ENCODE measurements at places on chromosomes 3 and 15.

- no peak for DNase-seq
Measured at GRCh38 chr3:198017090-198017489, 57.1 kb downstream of the LMLN start.

DNA sequence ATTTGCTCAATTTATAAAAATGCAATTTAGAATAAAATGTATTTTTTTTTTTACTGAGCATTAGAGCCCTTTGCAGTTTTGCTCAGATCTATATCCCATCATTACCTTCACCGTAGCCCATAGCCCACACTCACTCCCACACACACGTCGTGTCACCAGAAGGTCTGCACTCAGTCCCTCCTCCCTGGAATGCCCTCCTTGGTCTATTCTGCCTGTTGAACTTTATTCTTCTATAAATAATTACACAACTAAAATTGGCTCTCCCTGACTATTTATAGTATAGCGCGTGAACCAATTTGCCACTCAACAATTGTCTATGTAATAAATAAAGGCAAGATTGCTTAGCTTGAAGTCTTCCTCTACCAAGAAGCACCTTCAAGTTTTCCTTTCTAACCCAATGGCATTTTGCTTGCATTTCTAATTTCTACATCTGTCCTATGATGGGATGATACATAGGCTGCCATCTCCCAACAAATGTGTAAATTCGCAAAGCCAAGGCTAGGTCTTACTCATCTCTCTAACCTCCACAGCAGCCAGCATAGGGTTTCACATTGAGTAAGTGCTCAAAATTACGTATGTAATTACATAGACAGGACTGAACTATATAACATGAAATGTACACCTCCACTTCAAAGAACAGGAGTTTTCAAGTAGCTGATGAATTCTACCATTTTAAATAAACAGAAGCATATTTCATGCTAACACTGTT is 172.0 kb upstream of the HES1 start:
- no peak for DNase-seq

GRCh38 chr15:85687329-85687728 is 107.4 kb downstream of the KLHL25 start:
- no peak for DNase-seq

GRCh38 chr3:152339881-152340505 is 71.3 kb downstream of the MBNL1 start:
- DNase-seq: no peak

GRCh38 chr3:41247055-41248004 is 48.0 kb downstream of the CTNNB1 start:
- DNase-seq: peak; percentile 20

DNA sequence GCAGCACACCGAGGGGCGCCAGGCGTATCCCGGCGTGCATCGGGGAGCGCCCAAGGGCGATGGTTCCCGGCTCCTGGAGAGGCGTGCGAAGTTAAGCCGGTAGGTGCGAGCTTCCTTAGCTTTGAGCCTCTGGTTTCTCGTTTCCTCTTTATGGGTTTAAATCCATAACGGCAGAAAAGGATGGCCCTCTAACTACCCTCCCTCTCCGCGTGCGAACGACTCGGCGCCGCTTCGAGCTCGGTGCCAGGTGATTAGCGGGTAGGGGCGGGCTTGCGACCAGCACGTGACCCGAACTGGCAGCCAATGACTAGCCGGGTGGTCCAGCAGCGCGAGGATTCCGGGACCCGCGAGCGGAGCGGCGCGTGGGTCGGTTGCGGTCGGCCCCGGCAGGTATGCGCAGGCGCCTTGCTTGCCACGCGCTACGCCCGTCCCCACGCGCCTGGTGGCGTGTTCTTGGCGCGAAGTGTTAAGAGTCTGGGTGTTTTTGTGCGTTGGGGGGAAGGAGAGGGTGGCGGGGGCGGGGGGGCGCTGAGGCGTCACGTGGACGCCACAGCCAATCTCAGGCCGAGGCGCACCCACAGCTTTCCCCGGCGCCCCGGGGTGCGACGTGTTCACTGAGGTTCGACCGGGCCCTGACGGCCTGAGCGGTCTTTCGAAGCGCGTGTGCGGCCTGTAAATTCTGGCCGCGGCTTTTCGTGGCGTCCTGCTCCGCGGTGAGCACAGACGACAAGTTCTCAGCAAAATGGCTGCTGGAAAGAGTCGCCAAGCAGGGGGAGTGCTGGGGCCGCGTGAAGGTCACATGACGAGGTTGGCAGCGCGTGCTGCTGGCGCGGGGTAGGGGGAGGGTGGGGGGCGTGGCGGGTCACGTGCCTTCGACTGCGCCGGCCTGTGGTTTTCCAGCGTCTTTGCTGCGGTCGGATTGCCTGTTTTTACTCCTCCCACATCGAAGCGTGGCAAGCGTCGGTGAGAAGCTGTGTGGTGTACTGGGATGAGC is 38.7 kb upstream of the MGA start:
- DNase-seq: peak; percentile 84

GRCh38 chr15:56871185-56871584 is 47.3 kb upstream of the TCF12 start:
- DNase-seq: peak; percentile 87

- peak; percentile 26 for DNase-seq
Measured at GRCh38 chr3:29805757-29806156, 524.9 kb downstream of the RBMS3 start.

DNA sequence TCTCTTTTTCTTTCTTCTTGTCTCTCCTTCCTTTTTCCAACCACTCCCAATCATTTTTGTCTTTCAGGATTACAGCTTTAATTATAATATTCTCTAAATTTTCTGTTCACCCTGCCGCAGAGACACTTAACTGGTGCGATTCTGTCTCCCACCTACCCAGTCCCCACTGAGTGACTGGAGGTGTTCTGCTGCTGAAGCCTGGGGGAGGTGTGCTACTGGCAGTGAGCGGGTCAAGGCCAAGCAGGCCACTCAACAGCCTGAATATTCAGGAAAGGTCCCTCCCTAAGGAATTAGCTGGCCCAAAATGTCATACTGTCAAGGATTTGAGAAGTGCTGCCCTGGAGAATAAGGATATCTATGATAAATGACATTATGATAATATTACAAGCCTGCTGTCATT is 126.5 kb downstream of the GABRG3 start:
- no peak for DNase-seq

- no peak for DNase-seq
Measured at GRCh38 chr3:127067116-127067910, 84.4 kb downstream of the PLXNA1 start.

DNA sequence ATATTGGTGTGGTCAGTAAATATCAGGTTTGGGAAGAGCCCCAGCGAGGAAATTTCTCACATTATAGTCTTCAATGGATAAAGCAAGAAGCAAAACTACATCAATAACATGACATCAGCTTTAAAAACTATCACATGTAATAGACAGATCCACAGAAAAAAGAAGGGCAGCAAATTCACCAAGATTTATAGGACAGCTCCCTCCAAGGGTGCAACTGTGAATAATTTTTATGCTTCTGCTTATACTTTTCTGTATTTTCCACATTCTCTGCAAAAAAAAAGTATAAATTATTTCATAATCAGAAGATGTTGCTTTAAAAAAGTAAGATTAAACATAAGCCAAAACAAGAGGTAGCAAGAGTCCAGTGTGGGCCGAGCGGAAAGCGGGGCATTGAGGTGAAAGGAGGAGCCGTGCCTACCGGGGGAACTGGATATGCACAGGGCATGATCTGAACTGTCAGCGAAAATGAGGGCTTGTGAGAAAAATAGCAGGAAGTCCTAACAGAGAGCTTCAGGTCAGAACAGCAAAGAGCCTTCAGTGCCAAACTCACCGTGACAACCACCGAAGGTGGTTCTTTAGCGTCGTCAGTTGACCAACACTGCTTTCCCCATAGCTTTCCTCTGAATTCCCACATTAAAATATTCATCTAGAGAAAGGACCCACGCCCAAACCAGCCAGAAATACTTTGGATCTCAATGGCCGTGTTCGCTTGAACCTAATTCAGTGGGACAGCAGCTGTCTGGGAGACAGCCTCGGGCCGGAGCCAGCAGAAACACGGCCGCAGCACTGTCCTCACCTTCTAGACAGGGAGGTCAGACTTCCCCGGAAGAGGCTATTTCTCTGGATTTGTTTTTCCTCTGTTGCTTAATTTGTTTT is 59.8 kb downstream of the FAM174B start:
- DNase-seq: no peak

GRCh38 chr15:56782306-56782705 is 49.0 kb upstream of the ZNF280D start:
- DNase-seq: no peak

- no peak for DNase-seq
Measured at GRCh38 chr3:123130079-123130750, 63.4 kb downstream of the PDIA5 start.

DNA sequence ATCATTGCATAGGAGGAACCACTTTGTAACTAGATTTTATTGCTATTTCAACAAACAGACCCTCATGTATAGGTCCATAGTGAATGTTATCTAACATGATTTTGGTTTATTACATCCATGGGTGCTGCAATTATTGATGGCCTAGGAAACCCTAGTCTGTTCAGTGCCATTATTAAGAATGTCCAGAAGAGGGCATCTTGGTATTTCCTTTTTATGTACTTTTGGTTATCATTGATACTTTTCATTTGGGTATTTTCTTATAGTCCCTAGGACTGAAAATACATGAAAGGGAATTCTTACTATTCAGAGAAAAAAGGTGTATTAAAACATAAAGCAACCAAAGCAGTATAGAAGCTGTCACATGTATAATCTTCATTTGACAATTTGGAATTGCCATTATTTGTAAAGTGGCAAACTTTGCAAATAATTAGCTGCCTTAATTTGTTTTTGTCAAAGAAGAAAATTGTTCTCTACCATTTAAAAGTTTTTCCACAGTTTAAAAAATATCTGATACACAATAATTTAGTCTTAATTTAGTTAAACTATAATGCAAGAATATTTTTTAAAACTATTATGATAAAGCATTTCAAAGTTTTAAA is 48.7 kb downstream of the CNOT10 start:
- peak; percentile 32 for DNase-seq

DNA sequence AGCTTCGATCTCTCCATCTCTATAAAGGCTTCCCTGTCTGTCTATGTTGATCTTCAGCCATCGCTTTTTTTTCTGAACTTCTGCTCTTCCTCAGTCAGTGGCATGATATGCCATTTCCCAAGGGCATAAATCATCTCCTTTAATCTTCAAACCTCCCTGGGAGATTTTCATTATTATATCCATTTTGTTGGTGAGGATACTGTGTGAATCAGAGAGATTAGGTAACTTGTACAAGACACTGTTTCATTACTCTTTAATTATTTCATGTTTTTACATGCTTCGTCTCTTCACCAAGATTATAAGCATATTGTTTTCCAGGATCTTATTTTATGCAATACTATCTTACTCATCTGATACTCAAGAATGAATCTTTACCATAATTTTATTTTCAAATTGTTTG is 124.8 kb upstream of the ATP11B start:
- no peak for DNase-seq

GRCh38 chr15:79219393-79220056 is 63.0 kb upstream of the ANKRD34C start:
- no peak for DNase-seq

DNA sequence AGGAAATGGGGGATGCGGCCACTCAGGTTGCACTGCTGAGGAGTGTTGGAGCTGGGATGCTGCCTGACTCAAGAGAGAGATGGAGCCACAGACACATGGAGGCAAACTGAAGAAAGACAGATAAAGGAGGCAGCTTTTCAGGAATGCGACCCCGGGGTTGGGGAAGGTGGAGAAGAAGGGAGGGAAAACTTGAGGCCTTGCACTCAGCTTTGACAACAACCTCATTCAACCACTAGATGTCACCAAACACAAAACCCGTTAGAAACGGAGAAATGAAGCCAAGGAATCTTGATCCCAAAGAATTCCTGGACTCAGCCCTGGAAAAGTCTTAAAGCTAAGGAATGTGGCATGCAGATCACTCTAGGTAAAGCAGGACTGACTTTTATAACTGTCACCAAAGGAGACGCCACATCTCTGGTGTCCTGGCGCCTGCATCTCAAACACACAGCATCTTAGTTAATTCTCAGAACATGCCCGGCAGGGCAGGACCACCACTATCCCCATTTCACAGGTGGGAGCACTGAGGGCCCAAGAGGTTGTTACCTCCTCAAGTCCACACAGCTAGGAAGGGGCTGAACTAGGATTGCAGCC is 59.6 kb upstream of the LMCD1 start:
- DNase-seq: peak; percentile 87

GRCh38 chr3:55868347-55868746 is 381.2 kb upstream of the WNT5A start:
- DNase-seq: no peak

DNA sequence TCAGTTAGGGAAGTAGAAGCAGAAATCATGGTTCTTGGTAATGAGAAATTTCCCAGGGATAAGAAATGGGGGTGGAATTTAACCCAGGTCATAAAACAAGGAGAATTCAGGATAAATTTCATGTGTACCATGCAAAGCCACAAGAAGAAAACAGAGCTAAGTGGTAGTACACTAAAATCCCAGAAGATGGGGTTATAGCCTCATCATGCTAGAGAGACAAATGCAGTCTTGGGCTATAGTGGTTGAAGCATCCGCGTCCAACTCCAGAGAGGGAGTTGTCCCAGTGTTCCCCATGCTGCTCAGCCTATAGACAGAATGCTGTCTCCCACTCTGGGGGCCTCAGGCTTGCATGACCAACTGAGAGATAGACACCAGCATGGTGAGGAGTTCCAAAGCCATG is 36.2 kb upstream of the CLRN1 start:
- peak; percentile 61 for DNase-seq

- DNase-seq: no peak
Measured at GRCh38 chr3:14214764-14215163, 36.1 kb downstream of the LSM3 start.

GRCh38 chr15:58252586-58253323 is 114.6 kb downstream of the AQP9 start:
- no peak for DNase-seq

- no peak for DNase-seq
Measured at GRCh38 chr3:66577426-66578203, 76.8 kb upstream of the LRIG1 start.

DNA sequence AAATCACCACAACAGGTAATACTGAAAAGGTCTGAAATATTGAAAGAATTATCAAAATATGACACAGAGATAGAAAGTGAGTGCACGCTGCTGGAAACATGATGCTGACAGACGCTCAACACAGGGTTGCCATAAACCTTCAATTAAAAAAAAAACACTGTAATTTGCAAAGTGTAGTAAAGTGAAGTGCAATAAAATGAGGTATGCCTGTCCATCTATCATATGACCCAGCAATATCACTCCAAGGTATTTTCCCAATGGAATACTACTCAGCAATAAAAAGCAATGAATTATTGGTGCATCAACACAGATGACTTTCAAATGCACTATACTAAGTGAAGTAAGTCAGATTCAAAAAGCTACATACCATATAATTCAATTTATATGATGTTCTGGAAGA is 47.6 kb upstream of the SLC12A8 start:
- DNase-seq: no peak

Data from fibroblast of skin of right quadriceps (primary cell).